Stimulated activated CD4-positive, alpha-beta T cell treated with anti-CD3 and anti-CD28 coated beads, Interleukin-1b, Interleukin-23, amount 100 ng/mL, for 4 hours (primary cell): ENCODE measurements at places on chromosomes 7 and 10.

DNA sequence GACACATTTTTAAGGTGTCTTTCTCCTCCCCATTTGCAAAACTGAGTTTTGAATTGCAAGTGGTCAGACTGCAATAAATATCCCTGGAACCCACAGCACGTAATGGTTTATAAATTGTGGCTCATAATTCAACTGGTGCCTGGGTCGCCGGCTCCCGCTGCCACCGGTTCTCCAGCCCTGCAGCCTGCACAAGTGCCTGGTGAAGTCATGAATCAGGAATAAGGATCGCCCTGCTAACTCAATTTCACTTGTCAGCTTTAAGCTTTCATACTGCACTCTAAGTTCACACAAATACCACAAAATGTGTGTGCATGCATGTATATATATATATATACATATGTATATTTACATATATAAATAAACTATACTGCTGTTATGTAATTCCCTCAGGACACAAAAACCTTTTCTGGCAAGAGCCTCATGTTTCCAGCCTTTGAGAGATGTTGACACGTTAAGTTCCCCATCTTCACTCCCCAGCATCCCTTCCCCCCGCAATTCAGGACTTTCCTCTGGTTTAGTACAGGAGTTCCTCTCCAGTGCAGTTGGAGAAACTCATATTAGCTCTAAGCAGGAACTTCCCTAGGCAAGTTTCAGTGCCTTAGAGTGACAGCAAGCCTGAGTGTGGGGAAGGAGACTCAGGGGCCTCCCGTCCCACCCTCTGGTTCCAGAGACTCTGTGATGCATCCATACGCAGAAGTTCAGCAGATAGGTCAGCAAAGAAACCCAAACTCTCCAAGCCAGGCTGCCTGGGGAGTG is 129.2 kb upstream of the UNC5B start:
- DNase-seq, result no peak

GRCh38 chr7:24968165-24968564 is 11.8 kb downstream of the OSBPL3 start:
- DNase-seq, result no peak

DNA sequence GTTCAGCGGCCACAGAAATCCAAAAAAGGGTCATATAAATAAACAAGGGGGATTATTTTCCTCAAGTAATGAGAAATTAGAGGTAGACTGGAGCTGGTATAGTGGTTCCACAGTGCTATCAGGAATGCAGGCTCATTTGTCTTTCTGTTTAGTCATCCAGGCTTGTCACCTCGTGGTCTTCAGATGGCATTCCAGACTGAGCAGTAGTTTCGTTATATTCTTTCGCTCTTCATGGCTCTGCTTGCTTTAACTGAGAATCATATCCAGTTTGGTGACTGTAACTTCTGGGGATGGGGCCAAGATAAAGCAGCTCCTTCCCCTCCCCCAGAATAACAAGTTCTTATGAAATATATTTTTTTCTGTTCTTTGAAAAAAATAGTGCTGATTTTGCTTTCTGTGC is 9.5 kb downstream of the ANKIB1 start:
- no peak for DNase-seq

DNA sequence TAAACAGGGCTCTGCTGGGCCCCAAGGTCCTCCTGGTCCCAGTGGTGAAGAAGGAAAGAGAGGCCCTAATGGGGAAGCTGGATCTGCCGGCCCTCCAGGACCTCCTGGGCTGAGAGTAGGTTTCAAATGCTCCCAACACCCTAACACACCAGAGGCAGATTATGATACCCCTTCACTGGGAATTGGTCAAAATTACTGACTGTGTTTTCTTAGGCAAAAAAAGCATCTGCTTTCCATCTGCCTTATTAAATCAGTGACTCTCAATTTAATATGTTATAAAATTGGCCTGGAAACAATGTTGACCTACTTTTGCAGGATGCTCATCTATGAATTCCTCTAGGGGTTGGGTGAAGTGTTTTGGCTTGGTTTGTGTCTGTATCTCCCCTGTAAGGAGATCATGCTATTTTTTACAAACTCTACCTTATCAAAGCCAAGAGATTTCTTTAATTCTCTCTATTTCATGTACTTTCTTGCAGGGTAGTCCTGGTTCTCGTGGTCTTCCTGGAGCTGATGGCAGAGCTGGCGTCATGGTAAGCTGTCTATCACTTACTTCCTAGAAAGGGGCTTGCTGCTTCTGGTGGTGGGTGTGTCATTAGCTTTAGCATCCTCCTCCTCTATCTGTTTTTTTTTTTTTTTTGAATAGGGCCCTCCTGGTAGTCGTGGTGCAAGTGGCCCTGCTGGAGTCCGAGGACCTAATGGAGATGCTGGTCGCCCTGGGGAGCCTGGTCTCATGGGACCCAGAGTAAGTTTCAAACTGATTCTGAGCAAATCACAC is 15.9 kb downstream of the COL1A2 start:
- no peak for DNase-seq
